Forelimb muscle (tissue), 1 donor: ENCODE measurements at places on chromosomes 3 and 15.

DNA sequence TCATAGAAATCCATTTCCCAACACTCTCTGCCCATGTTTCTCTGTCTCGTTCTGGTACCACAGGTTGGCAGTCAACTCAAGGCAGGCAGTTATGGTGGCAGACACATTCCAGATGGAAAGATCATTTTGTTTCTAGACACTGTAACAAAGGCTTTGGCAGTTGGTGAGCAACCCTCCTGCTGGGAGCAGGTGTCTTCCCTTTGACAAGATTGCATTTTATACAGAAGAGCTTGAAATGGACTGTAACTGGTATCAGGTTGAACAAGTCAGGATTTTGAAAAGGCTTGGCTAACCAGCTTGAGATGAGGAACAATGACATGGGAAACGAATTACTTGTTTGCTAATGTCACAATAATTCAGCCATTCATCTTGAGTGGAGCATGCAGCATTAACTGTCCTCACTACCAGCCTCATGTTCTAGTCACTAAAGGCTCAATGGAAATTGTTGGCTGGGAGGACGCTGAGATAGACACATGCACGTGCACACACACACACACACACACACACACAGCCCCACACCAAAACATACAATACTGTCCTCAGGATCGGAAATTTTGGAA, 170.0 kb downstream of the SEMA6D start:
- DNase-seq, result no peak

- no peak for DNase-seq
Measured at GRCh38 chr3:72339670-72340030, 508.6 kb downstream of the SHQ1 start.

DNA sequence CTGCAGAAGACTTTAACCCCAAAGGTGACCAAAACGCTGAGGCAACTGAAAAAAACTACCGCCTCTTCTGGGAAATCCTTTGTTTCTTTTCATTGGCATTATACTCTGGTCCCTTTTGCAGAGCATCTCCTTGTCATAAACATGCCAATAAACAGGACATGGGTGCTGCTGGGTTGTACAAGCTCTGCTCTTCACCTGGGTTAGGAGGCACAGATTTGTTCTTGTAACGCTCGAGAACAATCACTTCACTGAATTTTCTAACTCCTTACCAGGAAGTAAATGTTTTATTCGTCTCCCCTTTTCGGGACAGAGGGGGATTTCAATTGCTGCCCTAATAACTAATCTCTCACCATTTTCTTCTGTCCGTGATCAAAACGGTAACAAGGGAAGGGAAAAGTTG, 1.3 kb downstream of the PLCH1 start:
- no peak for DNase-seq

GRCh38 chr3:152317956-152318355, 49.2 kb downstream of the MBNL1 start:
- no peak for DNase-seq

DNA sequence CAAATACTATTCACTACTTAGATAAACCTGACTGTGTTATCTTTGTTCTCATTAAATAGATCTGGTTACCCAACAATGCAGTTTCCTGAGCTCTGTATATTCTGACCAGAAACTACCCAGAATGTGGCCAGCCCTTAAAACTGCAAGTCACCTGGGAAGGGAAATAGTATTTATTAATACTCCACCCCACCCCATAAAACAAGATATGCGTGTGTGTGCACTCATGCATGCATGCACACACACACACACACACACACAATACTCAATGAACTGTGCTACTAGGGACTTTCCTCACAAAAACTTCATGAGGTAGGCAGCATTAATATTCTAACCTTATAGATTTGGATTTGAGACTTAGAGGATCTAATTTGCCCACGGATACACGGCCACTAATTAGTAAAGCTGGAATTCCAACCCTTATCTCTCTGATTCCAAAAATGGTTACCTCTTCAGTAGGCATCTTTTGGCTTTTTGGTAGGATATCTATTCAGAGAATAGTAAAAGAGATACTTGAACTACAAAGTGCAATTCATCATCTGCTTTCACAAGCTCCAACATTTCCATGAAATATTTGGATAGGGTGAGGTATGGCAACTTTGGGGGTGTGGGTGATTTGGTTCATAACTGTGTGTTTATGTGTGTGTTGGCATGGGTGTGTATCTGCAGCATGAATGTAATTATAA, 197.0 kb upstream of the CFAP20DC start:
- no peak for DNase-seq
